ENCODE measurements at places on chromosomes 3 and 15.

- DNase-seq = no peak
Observed at GRCh38 chr3:152254041-152254440, 14.7 kb upstream of the MBNL1 start.

GRCh38 chr3:171690281-171690680 is 120.0 kb downstream of the PLD1 start:
- no peak for DNase-seq

DNA sequence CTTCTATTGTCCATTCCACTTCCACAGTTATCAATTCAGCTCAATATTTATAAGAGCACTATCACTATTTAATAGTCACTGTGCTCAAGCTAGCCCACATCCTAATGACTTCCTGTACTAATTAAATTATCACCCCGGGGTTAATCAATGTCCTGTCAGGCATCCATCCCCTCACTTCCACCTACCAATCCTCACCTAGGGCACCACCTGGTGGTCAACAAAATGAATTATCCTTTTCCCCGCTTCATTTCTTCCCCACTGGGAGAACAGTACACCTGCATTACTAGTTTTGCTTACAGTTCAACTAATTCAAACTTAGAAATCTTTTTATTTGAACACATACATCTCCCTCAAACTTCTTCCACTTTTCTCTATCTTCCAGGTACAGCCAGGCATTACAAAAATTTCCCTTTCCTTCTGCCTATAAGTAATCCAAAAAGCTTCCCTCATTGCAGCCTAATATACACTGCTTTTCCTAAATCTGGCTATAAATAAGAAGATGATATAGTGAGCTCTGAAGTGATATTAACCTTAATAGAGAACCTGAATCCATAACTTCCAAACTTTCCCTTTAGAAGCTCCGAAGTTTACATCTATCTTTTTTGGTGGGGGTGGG is 68.5 kb downstream of the TMCC1 start:
- peak; percentile 29 for DNase-seq

GRCh38 chr3:107956991-107957900 is 133.6 kb downstream of the CD47 start:
- DNase-seq = peak; percentile 87

GRCh38 chr3:183309276-183309675 is 56.2 kb downstream of the B3GNT5 start:
- DNase-seq = no peak

- DNase-seq = no peak
Observed at GRCh38 chr15:59614153-59614552, 2.6 kb downstream of the GCNT3 start.

- DNase-seq = no peak
Observed at GRCh38 chr15:91604122-91604521, 249.4 kb upstream of the SLCO3A1 start.

Data from fibroblast of skin of right quadriceps (primary cell).